Chondrocyte (in vitro differentiated cells): ENCODE measurements at places on chromosomes 4 and X.

- no peak for DNase-seq
These were observed 227.2 kb downstream of the APBB2 start for GRCh38 chr4:40987151-40987550.

DNA sequence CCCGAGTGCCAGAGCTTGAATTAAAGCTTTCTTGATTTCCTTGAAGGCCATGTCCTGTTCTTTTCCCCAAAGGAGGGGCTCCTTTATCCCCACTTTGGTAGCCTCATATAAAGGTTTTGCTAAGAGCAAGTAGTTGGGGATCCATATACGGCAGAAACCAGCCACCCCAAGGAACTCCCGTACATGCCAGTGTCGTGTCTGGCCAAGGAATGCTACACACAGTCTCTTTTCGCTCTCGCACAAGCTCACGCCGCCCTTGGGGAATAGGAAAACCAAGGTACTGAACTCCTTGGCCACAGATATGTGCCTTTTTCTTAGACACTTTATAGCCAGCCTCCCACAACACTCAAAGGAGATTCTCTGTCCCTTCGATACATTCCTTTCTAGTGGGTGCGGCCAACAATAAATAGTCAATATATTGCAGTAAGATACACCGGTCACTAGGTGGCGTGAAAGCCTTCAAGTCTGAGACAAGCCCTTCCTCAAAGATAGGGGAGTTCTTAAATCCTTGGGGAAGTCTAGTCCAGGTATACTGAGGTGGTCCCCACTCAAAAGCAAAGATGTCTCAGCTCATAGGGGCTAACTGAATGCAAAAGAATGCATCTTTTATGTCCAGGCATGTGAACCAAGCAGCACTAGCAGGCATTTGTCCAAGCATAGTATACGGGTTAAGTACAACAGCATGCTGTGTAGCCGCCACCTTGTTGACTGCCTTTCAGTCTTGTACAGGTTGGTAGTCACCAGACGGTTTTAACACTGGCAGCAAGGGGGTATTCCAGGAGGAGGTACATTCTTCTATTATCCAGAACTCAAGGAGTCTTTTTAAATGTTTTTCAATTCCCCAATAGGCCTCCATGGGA is 57.8 kb upstream of the XAGE1B start:
- no peak for DNase-seq

DNA sequence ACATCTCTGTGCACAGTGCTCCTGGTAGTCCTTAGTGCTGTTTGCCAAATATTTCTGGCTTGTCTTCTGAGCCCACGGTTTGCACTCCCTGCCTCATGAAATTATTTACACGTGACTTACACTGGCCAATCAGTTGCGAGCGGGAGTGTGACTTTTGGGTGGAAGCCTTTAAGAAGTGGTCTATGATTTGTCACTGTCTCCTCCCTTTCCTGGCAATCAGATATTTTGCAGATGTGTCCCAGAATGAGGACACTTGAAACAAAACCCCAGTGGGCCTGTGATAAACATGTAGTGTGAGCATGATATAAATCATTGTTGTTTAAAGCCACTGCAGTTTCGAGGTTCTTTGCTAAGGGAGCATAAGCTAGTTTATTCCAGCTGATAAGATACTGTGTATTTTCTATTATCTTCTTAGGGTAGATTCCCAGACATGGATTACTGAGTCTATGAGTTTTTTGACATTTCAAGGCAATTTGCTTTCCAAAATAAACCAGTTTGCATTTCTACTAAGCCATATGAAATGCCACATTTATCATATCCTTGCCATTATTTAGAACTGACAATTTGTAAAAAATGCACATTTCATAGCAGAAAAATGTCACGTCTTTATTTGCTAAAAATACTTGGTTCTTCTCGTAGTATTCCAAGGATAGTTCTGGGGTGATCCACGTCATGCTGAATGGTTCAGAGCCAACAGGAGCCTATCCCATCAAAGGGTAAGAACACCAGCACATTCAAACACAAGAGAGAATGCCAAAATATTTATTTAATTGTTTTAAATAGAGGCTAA is 12.0 kb downstream of the BST1 start:
- no peak for DNase-seq

DNA sequence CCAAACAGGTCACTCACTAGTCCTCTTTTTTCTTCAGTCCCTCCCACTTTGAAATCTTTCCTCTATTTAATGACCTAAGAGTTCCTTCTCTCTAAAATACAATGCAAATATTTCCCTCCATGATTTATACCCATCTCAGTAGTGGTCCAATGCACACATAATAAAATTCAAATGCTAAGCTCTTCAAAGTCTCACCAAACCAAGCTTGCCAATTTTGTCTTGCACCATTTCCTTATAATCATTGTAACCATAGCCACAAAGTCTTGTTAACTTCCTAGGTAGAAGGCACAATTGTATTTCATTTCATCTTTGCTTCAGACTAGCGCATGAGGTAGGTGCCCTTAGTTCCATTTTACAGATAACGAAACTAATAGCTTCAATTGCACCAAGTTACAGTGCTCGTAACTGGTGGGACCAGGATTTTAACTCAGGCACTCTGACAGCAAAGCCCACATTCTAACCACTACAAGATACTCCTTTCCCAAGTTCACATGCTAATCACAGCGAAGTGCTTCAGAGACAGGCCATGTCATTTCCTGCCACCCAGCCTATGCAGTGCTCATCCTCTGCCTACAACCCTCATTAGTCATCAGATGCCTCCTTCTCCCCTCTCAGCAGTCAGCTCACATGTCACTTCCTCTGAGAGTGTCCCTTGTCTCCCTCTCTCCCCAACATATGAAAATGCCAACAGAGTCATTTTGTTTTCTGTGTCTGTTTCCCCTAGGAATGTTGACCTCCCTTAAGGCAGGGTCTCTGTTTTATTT is 66.9 kb upstream of the PPARGC1A start:
- no peak for DNase-seq

DNA sequence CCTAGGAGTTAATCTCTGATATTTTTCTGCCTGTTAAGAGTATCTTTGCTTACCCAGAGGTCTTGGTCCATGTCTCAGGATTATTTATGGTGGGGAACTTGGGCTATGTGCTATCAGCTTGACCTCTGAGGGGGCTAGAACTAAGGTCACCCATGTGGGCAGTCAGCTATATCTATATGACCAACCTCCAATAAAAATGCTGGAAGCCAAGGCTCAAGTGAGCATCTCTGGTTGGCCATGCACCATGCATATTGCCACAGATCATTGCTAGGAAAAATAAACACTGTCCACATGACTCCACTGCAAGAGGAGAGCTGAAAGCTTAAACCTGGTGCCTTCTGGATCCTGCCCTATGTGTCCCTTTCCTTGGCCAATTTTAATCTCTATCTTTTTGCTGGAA is 196.5 kb upstream of the SLC7A11 start:
- DNase-seq, result no peak

DNA sequence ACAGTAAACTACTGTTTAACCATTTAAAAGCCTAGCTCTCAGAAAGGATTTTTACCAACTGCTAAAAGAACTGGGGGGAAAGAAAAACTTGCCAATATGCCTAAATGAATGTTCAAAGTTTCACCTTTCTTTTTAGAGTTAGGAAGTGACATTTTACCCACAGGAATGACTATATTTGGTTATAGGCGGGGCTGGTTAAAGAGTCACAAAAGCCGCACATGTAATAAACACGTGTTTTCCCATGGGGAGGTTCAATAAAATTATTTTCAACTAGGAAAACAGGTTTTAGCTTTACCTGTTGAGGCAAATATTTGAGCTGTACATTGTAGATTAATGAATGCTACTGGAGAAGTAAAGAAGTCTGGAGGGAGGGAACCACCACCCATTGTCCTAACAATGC is 41.6 kb upstream of the UGDH start:
- DNase-seq, result no peak

GRCh38 chrX:132009350-132009749 is 13.8 kb upstream of the STK26 start:
- no peak for DNase-seq

DNA sequence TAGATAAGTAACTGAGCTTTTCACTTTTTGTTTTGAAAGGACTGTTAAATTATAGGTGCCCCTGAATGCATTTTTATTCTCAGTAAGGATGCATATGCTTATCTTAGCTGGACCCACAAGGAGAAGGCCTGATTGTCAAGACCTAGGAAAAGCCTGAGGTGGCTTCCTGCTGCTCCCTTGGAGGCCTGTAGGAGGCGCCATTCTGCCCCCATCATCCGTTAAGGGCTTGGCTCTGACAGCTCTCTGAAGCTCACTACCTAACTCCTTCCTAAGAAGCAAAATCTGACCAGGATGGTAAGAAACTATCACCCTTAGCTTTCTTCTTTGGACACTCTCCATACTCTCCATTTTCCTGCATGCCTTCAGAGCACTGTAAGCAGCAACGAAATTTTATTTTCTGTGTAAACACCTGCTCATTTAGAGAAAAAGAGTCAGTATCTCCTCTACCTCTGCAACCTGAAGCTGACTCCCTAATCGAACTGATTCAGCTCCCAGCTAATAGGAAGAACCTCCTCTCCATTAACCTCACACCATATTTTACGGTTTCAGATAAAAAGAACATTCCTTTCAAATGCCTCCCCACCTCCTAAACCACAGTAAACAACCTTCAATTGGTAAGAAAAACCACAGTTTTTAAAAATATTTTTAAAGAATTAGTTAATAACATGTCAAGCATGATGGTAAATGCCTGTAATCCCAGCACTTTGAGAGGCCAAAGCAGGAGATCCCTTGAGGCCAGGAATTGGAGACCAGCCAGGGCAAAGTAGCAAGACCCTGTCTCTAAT is 73.4 kb upstream of the EDNRA start:
- no peak for DNase-seq

GRCh38 chr4:6369924-6370645 is 100.4 kb downstream of the WFS1 start:
- no peak for DNase-seq

- DNase-seq, result no peak
These were observed 1.5 kb downstream of the SRPK3 start for GRCh38 chrX:153782313-153782712.

DNA sequence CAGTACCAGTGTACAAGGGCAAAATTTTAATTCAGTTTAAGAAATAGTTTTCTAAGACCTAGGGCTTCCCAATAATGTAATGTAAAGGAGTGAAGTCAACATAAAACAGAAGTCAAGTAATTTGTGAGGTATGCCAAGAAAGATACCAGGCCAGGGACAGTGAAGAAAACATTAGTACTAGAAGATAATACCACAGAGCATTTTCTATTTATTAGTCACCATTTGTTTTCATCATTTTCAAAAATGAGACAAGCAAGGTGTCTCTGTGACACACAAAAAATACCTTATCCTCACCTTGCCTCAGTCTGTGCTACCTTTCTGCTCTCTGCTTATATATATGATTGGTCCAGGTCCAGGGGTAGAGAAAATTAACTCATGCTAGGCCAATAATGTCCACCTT is 46.8 kb downstream of the VEGFC start:
- no peak for DNase-seq

DNA sequence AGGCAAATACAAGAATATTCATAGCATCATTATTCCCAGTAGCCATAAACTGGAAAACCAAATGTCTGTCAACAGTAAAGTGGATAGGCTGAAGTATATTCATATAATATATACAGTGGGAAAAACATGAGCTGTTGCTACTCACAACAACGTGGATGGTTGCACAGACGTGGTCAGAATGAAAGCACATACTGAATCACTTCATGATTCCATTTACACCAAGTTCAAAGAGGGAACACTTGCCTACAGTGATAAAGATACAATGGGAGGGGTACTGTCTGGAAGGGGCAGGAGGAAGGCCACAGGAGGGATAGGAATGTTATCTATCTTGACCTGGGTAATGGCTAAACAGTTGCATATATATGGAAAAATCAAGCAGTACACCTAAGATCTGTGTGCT is 25.3 kb downstream of the APBB2 start:
- DNase-seq, result no peak

GRCh38 chrX:125295337-125295736 is 24.3 kb upstream of the TEX13C start:
- no peak for DNase-seq

GRCh38 chr4:166257891-166258290 is 384.9 kb downstream of the TLL1 start:
- no peak for DNase-seq

DNA sequence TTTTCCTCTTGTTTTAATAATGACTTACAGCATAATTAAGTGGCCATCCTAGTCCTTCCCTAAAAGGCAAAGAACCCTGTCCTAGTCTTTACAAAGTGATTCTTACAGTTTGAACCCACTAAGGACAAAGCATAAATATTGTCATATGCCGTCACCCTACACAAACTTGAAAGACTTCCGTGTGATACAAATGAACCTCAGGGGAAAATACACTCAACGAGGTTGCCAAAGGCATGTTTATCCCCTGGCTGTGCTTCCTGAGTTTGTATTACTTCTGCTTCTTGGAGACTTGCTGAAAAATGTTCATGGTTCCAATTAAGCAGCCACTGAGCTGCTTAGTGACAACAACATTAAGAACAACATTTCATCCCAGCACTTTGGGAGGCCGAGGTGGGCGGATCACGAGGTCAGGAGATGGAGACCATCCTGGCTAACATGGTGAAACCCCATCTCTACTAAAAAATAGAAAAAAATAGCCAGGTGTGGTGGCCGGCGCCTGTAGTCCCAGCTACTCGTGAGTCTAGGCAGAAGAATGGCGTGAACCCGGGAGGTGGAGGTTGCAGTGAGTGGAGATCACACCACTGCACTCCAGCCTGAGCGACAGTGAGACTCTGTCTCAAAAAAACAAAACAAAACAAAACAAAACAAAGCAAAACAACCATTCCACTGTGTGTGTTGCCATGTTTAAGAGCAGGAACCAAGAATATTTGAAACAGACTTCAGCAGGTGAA is 16.2 kb downstream of the RASSF6 start:
- no peak for DNase-seq
